Endothelial cell of umbilical vein (primary cell): ENCODE measurements at places on chromosomes 16 and 17.

DNA sequence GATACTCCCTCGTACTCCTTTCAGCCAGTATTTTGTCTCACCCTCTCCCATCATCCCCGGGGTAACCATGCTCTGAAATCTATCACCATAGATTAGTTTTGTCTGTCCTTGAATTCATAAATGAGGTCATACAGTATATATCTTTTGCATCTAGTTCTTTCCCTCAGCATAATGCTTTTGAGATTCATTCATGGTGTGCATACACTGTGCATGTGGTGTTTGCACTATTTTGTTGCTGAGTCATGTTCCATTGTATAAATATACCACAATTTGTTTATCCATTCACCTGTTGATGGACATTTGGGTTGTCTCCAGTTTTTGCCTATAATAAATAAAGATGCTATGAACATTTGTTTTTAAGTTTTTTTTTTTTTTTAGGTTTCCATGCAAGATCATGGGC lies 34.2 kb upstream of the NLRP1 start:
- H3K27me3 ChIP-seq = peaks cover 14% of the 10 kb centered on the region
- peak; percentile 16 for DNase-seq
- H3K36me3 ChIP-seq = no peaks in the 10 kb centered on the region

GRCh38 chr17:82941021-82942001 lies 101.5 kb upstream of the ZNF750 start:
- H3K4me3 ChIP-seq = no peak overlapping the region
- no peaks in the 10 kb centered on the region for H3K4me1 ChIP-seq
- H3K27me3 ChIP-seq = no peaks in the 10 kb centered on the region
- no peak overlapping the region for H3K27ac ChIP-seq
- no peak for DNase-seq

GRCh38 chr17:18323007-18323406 lies 7.9 kb downstream of the SMCR8 start:
- no peak for DNase-seq
- no peak overlapping the region for H3K27ac ChIP-seq
- peaks cover 41% of the 10 kb centered on the region for H3K36me3 ChIP-seq
- H3K4me1 ChIP-seq = peaks cover 4% of the 10 kb centered on the region

- peaks cover 2% of the 10 kb centered on the region for H3K4me1 ChIP-seq
- peaks cover 16% of the 10 kb centered on the region for H3K36me3 ChIP-seq
- H3K27ac ChIP-seq = no peak overlapping the region
- no peak overlapping the region for H3K4me3 ChIP-seq
- DNase-seq = no peak
- no peaks in the 10 kb centered on the region for H3K27me3 ChIP-seq
These were observed 7.0 kb upstream of the NT5C start for GRCh38 chr17:75138519-75138918.

GRCh38 chr16:47129755-47130435 lies 13.8 kb downstream of the NETO2 start:
- H3K27me3 ChIP-seq = no peaks in the 10 kb centered on the region
- H3K36me3 ChIP-seq = no peaks in the 10 kb centered on the region
- H3K27ac ChIP-seq = no peak overlapping the region
- H3K4me1 ChIP-seq = peaks cover under 1% of the 10 kb centered on the region
- no peak for DNase-seq
